ENCODE measurements at places on chromosomes 16 and 17.

DNA sequence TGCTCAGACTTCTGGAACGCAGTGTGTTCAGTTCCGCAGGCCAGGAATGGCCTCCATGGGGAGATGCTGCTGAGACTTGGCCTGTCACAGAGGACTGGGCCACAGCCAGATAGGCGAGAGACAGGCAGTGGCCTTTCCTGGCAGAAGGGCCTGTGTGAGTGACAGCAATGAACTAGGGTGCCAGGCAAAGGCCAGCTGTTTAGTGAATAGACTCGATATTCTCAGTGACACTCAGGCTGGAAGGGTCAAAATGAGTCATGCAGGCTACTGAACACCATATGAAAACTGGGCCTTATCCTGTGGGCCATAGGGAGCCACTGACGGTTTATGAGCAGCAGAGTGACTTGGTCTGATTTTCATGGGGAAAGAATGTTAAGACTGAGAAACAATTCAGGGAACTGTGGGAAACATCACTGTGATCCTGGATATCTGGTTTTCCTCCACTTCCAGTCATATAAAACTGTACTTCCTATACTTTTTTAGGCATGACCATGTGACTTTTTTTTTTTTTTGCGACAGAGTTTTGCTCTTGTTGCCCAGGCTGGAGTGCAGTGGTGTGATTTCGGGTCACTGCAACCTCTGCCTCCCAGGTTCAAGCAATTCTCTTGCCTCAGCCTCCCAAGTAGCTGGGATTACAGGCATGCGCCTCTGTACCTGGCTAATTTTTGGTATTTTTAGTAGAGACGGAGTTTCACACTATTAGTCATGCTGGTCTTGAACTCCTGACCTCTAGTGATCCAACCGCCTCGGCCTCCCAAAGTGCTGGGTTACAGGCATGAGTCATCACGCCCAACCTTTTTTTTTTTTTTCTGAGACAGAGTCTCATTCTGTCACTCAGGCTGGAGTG, 5.2 kb upstream of the NUBP1 start:
- DNase-seq, result no peak

DNA sequence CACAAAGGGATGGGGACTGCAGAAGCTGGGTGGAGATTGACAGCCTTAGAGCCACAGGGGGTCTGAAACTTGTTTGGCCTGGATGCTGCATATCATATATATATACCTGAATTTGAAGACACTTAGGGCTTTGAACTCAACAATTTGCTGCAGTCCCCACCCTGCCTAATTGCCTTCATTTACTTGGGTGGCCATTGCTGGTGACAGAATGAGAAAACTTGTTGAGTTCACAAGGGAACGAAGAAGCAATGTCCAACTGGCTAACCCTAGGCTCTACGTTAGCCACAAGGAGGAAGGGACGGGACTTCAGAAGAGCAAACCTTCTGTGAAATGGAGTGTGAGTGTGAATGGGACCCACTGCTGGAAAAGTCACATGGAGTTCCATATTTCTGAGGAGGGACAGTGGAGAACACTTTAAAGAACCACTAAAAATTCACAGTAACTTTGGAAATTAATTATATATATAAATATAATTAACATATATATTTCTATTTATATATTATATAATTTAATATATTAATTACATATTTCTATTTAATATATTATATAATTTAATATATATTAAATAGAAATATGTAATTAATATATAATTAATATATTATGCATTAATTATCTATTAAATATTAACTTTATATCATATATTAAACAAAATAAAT, 215.3 kb upstream of the SOX9 start:
- no peak for DNase-seq

DNA sequence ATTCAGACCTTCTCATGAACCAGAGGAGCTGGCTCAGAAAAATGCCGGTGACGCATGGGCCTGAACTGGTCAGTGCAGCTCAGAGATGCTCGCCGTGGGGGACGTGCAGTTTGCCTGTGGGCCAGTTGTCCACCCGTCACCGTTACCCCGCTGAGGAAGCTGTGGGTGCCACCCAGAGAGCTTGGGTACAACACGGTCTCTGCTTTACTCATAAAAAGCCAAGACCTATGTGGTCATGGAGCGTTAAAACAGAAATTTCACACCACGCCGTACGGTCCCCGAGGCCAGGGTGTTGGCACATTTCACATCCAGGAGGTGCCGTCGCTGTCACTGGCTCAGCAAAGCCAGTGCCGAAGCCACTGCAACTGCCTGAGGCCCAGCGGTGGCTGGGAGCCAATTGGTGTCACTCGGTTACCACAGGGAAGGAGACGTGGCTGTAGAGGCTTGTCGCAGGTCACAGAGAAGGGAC, 120.9 kb downstream of the METRNL start:
- no peak for DNase-seq

GRCh38 chr16:53094013-53094630, 39.3 kb downstream of the CHD9 start:
- DNase-seq, result no peak

GRCh38 chr17:47315451-47316266, 8.1 kb upstream of the EFCAB13 start:
- peak; percentile 74 for DNase-seq

GRCh38 chr17:41103896-41104295, 1.3 kb upstream of the KRTAP4-9 start:
- DNase-seq, result no peak

GRCh38 chr17:39404542-39405378, 3.3 kb upstream of the FBXL20 start:
- no peak for DNase-seq

DNA sequence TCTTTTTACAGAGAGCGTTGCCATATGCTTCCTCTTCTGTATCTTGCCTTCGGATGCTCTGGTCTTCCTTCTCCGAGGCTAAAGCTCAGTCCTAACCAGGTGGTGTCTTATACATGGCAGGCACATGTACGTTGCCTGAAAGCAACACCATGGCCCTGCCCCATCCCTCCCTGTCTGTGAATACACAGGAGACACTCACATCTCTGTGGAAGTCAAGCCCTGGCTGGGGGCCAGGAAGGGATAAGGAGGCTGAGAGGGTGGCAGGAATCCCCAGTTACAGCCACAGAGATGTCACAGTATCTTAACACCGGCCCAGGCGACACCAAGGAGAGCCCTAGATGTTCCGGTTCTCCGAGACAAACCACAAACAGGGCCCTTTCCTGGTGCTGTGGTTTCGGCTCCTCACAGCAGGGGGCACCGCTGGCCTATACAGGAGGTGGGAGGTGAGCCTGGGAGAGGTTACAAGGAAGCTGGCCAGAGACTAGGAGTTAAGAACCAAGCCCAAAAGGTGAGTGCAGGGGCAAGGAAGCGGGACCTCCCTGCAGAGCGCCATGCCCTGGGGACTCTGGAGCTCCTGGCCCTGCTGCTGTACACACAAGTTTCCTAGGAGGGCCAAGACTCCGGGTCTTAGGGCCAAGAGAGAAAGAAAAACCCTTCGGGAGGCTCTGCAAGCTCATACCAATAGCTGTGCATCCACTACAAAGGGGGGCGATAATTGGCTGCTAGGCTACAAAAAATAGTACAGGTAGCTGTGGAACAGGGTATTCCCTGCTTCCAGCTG, 41.7 kb downstream of the SRL start:
- no peak for DNase-seq

DNA sequence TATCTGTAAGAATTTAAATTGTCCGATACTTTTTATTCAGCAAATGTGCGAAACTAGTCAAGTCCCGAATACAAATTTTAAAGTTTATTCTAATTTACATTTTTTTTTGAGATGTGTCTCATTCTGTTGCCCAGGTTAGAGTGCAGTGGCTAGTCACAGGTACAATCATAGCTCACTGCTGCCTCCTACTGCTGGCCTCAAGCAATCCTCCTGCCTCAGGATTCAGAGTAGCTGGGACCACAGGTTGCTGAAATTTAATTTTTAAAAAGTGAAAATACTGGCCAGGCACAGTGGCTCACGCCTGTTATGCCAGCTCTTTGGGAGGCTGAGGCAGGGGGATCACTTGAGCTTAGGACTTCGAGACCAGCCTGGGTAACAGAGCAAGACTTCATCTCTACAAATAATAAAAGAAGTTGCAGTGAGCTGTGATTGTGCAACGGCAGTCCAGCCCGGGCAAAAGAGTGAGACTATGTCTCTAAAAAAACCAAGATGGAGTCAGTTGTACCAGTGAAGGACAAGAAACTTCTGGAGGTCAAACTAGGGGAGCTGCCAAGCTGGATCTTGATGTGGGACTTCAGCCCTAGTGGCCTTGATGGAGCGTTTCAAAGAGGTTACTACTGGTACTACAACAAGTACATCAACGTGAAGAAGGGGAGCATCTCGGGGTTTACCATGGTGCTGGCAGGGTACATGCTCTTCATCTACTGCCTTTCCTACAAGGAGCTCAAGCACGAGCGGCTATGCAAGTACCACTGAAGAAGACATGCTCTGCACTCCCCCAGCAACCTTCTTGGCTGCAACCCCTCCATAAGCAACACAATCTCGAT, 5.6 kb downstream of the POLG2 start:
- DNase-seq, result no peak

Data from brain pericyte (primary cell).